Right hindlimb (tissue), 1 donor: ENCODE measurements at places on chromosomes 11 and 22.

- no peak for DNase-seq
Observed at GRCh38 chr22:27065279-27065678, 407.9 kb downstream of the MIAT start.

DNA sequence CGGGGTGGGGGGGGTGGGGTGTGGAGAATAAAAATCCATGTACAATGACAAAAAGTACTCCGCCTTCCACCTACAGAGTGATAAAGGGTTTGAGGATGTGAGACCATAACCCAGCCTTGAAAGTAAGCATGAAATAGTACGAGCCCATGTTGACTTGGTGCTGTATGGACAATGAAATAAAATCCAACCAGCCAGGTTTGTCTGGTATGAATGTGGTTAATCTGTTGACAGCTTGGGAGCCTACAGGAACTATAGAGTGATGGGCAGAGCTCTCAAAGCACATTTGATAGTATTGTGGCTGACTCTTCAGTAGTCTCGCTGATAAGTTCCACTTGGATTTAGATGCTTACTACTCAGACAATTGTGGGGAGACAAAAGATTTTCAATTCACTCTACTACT, 48.8 kb upstream of the CD44 start:
- DNase-seq: no peak

DNA sequence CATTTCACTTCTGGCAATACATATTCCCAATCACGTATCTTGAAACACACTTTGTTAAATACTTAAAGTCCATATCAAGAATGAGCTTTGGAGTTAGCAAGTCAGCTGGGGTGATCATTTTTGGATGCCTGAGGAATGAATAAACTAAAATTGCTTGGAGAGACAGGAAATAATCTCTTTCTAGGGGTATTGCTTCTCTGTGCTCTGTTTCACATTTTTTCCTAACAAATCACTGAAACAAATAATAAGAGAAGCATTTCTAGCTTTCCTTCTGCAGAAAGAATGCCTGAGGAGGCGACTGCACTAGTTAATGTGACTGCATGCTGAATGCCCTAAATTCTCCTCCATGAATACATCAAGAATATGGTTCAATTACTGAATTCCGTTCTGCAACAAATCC, 541.4 kb upstream of the CCDC90B start:
- no peak for DNase-seq

DNA sequence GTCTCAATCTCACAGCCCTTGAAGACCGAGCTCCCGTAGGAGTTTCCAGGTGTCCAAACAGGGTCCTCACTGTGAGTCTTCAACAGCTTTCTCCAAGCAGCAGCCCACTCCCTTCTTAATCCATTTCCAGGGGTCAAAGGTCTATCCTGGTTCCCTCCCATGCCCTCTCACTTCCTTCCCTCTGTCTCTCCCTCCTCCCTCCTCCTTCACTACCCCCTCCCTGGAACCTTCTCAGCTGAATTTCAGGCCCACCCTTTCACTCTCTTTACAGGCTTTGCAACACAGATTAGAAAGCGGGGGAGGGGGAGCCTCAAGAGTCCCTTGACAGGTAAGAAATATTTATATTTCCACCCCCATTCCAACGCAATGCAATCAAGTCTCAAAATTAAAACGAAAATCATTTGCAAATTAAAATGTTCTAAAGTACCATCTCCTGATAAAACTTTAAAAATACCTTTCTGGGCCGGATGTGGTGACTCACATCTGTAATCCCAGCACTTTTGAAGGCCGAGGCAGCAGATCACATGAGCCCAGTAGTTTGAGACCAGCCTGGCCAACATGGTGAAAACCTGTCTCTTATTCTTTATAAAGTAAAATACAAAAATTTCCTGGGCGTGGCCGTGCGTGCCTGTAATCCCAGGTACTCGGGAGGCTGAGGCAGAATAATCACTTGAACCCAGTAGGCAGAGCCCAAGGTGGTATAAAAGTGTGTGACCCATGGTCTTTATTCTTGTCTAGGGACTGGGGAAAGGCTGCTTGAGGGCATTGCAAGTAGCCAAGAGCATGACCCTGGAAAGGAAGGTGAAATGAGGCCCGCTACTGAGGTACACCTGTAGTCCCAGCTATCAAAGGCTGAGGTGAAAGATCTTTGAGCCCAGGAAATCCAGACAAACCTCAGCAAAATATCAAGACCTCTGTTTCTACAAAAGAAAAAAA, 865 bp upstream of the ZNF280A start:
- no peak for DNase-seq

DNA sequence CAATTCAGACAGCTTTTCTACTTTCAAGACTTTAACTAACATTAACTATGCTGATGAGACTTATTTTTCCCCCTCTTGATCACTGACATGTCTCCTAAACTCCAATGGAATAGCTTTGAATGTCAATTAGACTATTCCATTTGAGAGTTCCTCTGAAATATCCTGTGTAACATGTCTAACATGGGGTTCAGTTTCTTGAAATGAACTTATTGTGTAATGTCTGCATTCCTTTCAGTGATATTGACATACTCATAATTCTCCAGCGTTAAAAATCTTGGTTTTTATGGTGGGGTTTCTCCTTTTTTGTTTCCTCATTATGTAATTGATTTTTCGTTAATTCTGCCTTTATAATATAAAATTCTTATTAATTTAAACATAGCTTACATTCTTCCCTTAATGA, 37.7 kb upstream of the SPTBN2 start:
- DNase-seq: no peak

DNA sequence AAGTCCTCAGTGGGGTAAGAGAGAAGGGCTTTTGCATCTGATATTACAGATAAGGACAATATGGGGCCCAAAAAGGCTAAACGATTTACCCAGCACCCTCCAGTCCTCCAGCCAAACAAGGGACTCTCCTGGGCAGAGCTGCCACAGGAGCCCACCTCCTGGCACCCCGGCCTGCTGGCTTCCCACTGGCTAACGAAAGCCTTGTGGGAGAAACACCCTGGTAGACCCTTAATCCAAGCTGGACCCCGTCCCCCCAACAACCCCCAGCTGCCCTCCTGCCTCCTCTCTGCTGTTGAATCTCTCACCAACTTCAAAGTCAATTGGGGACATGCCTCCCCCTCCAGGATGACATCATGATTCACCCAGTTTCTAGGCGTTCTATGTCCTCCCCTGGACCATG, 10.8 kb downstream of the C1QTNF6 start:
- DNase-seq: peak; percentile 22

DNA sequence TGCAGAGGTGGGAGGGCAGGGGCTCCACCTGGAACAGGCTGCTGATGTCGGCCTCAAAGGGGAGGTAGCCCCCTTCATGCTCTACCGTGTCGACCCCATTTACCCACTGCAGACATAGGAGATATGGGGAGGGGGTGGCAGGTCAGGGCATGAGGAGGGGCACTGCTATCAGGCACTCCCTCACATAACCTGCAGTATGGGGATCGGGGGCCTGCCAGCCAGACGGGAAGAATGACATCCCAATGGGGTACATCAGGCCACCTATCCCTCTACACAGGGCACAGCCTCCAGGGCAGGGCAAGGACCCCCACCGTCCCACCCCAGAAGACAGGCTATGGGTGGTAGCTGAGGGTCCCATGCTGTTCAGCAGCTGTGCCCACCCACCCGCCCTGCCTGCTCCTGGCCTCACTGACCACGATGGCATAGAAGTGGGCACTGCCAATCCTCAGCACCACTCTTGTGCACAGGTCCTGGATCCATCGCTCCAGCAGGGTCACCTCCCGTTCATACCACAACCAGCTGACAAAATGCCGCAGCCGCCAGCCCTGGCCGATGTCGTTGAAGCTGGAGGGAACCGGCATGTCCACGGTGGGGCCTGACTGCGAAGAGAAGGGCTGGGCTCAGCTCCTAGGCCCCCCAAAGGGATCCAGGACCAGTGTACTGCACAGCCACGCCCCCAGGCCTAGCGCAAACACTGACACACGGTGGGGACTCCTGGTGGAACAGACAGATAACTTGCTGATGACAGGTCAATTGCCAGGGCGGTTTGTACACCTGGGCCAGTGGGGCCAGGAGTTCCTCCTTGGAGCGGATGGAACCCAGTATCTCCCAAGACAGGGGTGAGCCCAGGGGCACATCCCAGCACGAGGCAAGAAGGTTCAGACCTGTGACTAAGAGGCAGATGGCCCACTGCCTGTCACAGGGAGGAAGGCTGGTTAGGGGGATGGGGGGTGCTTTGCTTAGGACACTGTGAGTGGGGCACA, 24.1 kb downstream of the RGL4 start:
- DNase-seq: no peak

- DNase-seq: peak; percentile 44
Observed at GRCh38 chr22:22110548-22111266, 128.1 kb upstream of the TOP3B start.

- no peak for DNase-seq
Observed at GRCh38 chr11:103047837-103048236, 44.1 kb downstream of the DCUN1D5 start.

DNA sequence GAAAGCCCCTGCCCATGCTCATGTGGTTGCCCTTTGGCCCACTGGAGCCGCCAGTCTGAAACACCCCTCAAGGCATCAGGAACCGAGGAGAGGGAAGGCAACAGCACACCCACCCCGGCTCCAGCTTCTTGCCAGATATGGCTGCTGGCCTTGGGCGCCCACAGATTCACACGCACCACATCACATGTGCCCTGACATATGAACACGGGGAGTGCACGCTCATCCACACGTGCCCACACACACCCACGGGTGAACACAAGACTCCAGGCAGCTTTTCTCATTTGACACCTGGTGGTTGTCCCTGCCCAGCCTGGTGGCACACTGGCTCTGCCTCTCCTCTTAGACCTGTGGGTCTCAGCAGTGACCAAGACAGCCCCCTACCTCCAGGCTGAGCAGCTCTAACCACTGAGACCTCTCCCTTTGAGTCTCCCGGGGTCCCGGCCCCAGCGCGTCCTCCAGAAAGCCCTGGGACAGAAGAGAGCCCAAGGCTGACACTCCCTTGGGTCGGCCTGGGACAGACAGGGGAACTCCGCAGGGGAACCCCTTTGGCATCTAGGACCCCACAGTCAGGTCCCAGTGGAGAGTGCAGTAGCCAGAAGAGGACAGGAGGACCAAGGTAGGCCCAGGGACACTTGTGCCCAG, 2.7 kb upstream of the MAPK12 start:
- DNase-seq: no peak

DNA sequence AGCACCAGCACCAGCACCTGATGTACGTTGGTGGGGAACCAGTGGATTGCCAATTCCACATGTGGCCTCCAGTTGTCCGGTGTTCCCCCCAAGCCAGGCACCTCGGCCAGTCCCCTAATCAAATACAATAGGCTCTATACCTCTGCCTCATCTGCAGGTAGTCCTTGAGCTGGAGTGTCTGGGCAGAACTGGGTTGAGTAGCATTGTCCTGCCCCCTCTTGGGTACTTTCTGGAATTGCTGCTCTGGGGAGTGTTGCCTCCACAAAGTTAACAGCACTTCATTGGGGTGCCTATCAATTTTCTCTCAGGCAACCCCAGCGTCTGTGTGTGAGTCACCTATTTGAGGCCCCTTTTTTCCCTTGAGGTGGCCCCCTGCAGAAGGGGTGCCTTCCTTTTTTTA, 413.0 kb upstream of the LARGE1 start:
- DNase-seq: no peak

DNA sequence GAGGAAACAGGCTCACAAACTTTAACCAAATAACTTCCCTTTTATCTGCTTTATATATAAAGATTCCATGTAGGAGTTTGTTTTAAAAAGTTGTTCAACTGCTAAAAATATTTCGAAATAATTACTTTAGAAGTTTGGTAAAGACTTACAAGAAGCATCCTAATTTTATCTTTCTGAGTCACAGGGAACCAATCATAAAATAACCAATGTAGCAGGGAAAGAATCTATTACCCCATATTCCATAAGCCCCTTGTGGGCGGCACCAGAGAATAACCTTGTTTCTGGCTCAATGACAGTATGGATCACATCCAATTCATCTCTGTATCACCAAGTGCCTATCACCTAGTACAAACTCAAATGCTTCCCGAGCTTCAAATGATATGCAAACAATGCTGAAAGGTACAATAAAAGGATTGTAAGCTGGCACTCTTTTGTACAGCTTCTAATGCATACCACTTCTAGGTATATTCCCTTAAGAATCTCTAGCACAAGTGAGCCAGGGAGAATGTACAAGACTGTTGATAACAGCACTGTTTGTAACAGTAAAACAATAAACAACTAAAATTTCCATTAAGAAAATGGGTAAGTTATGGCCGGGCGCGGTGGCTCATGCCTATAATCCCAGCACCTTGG, 158.4 kb downstream of the ATG16L2 start:
- DNase-seq: no peak

GRCh38 chr22:43925433-43926348, 2.1 kb downstream of the PNPLA3 start:
- DNase-seq: no peak

DNA sequence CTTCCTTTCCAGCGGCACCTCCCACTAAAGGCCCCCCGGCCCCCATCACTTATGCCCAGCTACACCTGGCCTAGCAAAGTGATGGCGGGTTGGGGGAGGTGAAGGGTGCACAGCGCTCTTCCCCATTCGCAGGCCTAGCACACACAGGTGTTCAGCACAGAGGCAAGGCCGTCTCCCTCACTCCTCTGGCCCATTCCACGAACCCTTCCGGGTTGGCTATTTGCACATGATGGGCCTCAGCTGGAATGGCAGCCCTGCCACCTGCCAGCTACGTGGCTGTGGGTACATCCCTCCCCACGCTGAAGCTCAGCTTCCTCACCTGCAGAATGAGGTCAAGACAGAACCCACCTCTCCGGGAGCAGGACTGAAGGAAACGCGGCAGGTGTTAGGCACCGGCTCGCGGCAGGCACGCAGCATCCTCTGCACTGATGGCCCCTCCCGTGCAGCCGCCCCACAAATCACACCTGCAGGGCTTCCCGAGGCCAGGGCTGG, 4.8 kb downstream of the KIAA0930 start:
- no peak for DNase-seq

DNA sequence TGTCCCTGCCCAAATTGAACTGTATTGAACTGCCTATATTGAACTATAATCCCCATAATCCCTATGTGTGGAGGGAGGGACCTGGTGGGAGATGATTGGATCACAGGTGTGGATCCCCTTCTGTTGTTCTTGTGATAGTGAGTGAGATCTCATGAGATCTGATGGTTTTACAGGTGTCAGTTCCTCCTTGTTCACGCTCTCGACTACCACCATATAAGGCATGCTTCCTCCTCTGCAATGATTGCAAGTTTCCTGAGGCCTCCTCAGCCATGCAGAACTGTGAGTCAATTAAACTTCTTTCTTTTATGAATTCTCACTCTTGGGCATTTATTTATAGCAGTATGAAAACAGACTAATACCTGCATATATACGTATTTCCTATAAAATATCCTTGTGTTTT, 206.5 kb upstream of the PDGFD start:
- DNase-seq: no peak

GRCh38 chr11:57491371-57492061, 24.0 kb downstream of the SLC43A1 start:
- no peak for DNase-seq

- DNase-seq: no peak
Observed at GRCh38 chr22:30250039-30250565, 3.5 kb upstream of the LIF start.

GRCh38 chr22:49261616-49262015, 566.1 kb downstream of the BRD1 start:
- DNase-seq: no peak

- no peak for DNase-seq
Observed at GRCh38 chr11:30861064-30861463, 274.9 kb upstream of the MPPED2 start.
